NCI-H1694 treated with DMSO at 0.1 percent for 48 hours (cell line): ENCODE measurements at places on chromosomes 5 and 9.

DNA sequence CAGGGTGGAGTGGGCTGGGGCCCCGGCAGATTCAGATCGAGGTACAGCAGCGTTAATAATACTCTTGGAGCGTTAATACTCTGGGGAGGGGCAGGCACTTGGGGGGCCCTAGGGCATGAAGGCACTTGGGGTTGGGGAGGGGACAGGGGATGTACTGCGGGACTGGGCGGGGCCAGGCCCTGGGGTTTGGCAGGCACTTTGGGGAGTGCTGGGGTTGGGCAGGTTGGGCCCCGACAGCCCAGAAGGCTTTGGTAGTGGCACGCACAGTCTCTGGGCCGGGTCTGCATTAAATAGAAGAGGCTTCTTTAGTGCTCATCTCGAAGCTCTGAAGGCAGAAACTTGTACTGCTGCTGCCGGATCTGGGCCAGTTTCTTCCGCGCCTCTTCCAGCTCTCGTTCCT lies 7.8 kb upstream of the TPM2 start:
- no peak for DNase-seq

DNA sequence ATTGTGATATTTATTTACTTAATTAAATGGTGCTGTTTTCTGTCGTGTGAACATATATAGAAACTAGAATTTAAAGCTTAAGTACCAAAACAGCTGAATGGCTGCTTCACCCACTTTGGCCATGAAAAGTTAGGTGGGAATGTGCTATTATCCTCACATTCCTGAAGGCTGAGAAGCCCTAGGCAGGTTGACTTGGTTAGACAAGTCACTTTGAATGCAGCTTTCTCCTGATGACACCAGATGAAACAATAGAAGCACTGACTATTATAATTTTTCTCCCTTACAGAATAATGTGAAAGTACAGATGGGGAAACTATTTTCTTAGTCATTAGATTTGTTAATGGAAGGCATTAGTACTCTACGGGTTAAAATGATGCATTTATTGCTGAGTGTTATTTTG lies 65.1 kb upstream of the C5orf46 start:
- DNase-seq: no peak

- DNase-seq: no peak
These were observed 12.9 kb downstream of the ADRA1B start for GRCh38 chr5:159929176-159929575.

DNA sequence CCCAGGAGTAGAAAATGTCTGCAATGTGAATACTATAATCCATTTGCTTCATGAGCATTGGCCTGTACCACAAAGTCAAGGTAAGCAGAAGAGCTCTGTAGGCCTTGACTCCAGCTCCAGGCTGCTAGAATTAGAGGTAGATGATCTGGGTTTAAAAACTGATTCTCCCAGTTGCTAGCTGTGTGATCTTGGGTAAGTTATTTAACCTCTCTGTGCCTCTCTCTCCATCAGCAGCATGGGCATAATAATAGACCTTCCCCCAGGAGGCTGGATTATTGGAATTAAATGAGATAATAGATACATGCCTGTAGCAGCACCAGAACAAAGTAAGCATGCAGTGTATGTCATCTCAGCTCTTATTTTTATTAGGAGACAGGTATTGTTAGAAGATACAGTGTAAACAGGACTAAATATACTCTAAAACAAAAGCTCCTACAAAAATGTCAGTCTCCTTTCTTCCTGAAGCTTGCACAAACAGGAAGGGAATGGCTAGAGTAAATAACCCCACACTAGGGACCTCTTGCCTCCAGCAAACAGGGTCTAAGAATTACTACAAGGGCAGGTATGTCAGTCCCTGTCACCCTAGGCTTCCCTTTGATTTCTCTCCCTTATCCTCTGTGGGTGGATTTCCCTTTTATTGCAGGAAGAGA lies 57.5 kb downstream of the PSAT1 start:
- no peak for DNase-seq

DNA sequence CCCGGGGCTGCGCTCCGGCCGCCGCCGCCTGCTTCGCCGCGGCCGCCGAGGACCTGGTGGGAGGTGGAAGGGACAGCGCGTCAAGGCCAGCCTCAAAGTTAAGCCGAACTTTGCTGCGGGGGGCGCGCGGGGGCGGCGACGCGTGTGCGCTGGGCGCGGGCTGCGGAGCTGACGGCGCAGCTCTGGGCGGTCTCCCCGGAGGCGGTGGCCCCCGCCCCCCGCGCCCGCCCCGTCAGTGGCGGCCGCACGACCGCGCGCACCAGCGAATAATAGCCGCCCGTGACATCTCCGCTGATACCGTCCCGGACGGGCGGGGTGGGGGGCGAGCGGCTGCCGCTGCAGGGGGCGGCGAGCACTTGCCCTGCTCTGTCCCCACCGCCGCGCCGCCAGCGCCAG lies 579 bp upstream of the FAM78A start:
- no peak for DNase-seq

DNA sequence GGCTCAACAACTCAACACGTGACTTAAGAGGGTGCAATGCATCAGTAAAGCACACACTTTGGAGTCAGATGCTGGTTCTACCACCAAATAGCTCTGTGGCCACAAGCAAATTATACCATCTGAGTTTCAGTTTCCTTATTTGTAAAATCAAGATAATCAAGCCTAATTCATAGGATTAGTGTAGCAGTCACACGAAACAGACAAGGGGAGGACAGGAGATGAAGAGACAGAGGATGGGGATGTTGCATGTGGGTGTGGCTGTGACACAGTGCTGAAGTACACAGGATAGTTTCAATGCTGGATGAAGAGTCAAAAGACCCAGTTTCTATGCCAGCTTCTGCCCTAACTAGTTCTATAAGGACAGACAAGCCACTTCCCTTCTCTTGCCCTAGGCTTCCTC lies 60.2 kb downstream of the SPOCK1 start:
- DNase-seq: no peak

GRCh38 chr5:8906303-8906967 lies 639.4 kb downstream of the SEMA5A start:
- DNase-seq: no peak

DNA sequence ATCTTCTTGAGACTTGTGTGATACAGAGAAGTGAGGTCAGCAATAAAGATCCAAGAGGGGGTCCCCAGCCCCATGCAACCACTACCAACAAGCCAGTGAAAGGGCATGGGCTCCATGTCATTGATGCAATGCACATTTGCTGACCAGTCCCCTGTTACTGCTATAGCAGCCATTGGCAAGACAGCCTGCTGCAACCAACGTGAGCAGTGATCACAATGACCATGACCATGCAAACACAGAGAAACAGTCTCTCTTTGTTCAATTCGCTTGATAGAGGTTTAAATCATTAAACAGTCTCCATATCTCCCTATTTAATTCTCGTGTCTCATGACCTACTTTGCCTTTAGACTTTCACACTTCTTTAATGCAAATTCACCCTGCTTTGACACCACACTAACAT lies 30.0 kb upstream of the FOXB2 start:
- no peak for DNase-seq

DNA sequence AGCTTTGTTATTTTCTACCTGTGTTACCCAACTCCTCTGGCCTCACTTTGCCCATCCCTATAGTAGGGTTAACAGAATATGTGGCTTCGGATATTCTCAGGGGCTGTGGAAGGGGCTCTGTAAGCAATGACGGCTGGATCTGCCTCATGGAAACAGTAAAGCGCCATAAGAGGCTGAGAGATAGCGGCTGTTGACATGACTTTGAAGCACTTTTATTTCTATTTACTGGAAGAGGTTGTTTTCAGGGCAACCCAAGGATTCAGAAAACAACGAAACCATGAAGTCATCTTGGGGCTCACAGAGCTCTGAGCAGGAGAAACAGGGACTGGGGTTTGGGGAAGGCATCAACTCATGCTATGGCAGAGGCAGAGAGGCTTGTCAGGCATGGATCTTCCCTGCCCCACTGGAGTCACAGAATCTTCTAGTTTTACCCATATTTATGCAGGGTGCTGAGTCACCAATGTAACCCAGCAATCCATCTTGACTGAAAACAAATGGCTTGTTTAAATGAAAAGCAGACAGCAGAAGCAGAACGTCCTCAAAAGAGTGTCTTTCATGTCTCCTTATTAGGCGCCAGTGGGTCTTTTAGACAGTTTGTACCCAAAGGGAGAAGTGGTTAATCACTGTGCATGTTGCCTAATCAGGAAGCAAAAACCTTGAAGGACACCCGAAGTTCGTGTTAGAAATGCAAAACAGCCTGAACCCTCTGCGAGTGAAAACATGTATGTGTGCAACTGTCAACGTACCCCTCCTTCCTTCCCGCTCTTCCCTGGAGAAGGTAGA lies 113.0 kb downstream of the COL23A1 start:
- no peak for DNase-seq

GRCh38 chr5:141547488-141547887 lies 58.6 kb downstream of the PCDHGC5 start:
- no peak for DNase-seq

DNA sequence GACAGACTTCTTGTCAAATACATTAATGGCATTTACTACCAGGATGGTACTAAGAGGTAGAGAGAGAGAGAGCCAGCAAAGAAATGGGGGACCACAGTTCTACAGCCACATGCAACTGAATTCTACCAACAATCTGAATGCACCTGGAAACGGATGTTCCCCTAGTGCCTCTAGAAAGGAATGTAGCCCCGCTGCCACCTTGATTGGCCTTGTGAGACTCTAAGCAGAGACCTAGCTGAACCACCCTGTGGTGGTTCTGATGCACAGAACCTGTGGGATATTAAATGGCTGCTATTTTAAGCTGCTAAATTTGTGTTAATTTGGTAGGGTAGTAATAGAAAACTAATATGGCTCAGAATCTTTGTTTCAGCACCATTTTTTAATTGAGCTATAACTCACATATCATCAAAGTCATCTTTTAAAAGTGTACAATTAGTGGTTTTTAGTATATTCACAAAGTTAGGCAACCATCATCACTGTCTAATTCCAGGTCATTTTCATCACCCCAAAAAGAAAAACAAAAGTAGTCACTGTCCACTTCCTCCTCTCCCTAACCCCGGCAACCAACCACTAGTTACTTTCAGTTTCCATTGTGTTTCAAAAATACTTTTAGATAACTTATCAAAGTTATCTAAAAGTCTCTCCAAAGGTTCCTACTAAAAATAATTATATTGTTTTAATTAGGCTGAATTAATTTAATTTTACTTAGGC lies 51.7 kb downstream of the CPLANE1 start:
- DNase-seq: no peak

- DNase-seq: no peak
These were observed 413.5 kb downstream of the PLK2 start for GRCh38 chr5:58046371-58046770.

- DNase-seq: no peak
These were observed 106.5 kb upstream of the SIMC1 start for GRCh38 chr5:176131771-176132170.

GRCh38 chr9:99187311-99187710 lies 34.4 kb downstream of the ALG2 start:
- no peak for DNase-seq

- no peak for DNase-seq
These were observed 17.1 kb upstream of the NRARP start for GRCh38 chr9:137319011-137319738.

GRCh38 chr9:125626187-125626586 lies 80.8 kb downstream of the MAPKAP1 start:
- DNase-seq: no peak

- no peak for DNase-seq
These were observed 6.9 kb downstream of the YTHDC2 start for GRCh38 chr5:113520429-113520828.

GRCh38 chr5:145796318-145796717 lies 38.8 kb downstream of the PRELID2 start:
- no peak for DNase-seq

DNA sequence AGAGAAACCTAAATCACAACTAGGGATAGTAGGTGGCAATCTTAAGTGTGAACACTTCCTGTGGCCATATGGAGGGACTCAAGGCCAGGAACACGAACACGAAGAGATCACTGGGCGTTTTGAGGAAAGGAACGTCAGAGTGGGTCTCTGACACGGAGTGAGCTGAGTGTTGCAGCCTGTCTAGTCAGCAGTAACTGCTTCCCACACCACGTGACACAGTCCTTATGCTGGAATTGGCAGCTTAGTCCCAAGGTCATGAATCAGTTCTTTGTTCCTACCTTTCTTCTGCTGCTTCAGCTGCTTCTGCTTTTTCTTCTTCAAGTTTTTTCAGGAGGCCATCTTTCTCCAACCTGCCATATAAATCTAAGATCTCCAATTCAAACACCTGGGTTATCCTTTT lies 18.2 kb downstream of the SPACA9 start:
- peak; percentile 4 for DNase-seq

GRCh38 chr9:123761905-123762605 lies 167.9 kb downstream of the DENND1A start:
- DNase-seq: no peak

DNA sequence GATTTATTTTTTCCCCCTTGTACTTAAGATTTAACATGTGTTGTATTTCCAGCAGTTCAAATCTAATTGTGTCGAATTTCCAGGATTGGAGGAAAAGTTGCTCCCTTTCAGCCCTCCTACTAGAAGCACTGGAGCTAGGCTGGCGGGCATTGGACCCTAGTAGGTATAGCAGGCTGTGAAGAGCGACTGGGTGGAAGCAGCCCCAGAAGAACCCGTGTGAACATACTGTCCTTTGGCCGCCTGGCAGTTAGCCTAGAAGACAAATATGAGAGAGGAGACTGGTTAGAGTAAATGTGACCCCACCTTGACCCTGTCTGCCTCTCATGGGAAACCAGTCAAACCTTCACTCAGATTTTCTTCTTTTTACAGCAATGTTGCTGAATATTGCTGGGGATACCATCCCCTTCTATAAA lies 13.9 kb downstream of the ALDOB start:
- DNase-seq: no peak

DNA sequence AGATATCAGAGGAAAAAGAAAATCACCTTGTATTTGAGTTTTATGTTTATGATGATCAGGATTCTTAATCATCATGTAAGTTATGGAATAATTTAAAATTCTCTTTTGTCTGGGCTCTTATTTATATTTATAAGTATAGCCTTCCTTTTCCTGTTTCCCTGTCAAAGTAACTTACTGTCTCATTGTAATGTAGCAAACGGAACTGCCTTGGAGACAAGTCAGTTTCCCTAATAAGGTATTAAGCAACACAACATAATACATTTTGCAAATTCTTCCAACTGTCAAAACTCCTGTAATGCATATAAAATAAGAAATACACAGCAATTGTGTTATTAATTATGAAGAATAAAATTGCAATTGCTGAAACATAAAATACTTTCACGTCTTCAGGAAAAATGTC lies 463.2 kb downstream of the MAT2B start:
- no peak for DNase-seq

GRCh38 chr5:127757576-127757975 lies 54.4 kb downstream of the CCDC192 start:
- peak; percentile 29 for DNase-seq

GRCh38 chr5:107869438-107870115 lies 198.8 kb upstream of the EFNA5 start:
- no peak for DNase-seq
